ENCODE measurements at places on chromosomes 12 and 14.

GRCh38 chr12:123441523-123442164 is 5.2 kb upstream of the RILPL2 start:
- no peak for DNase-seq

GRCh38 chr12:25377469-25378177 is 126.9 kb upstream of the KRAS start:
- no peak for DNase-seq

- DNase-seq, result no peak
Observed at GRCh38 chr14:56173365-56173922, 55.2 kb downstream of the PELI2 start.

DNA sequence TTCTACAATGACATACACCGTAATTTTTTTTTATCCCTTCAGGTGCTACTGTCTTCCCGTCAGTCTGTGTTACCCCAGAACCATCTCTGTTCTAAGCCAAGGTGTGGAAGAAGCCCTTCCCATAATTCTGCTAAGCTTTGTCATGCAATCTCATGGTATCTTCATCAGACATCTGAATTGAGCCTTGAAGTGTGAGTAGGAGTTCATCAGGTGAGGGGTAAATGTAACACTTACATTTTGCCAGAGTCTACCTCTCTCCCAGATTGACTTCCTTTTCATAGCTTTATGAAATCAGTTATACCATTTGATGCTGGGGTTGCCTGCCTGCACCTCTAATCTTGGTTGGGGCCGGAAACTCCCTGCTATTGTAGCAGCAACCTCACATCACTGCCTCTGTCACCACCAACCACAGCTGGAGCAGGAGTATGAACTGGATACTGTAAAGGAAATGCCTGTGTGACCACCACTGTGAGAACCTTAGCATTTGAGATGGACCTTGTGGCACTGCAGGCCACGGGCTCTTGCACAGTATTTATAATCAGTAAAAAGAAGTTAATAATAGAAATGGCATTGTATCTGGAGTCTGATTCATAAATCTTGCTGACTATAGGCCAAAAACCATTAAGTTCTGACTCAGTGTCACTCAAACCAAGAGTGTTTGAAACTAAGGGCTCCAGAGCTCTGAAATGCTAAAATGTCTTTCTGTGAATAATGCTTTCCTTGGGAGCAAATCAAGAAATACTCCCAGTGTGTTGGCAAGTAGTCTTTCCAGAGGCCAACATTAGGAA is 58.7 kb upstream of the STK38L start:
- peak; percentile 3 for DNase-seq

- no peak for DNase-seq
Observed at GRCh38 chr14:51331486-51332367, 91.7 kb downstream of the TMX1 start.

DNA sequence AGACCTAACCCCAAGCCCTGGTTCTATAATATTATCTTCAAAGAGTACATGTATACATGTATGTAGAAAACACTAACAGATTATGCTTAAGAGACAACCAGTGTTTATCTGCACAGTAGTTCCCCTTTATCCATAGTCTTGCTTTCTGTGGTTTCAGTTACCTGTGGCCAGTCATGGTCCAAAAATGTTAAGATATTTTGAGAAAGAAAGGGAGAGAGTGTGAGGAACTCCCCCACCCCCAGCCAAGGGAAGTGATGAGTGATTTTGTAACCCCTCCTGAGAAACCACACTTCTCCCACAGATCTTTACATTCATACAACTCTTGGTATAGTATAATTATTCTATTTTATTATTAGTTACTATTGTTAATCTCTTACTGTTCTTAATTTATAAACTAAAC is 77.3 kb upstream of the CNTN1 start:
- DNase-seq, result no peak

Data from effector memory CD8-positive, alpha-beta T cell (primary cell).